ENCODE measurements at places on chromosomes 1 and 21.

- DNase-seq: no peak
Measured at GRCh38 chr1:219189021-219189824, 15.5 kb downstream of the LYPLAL1 start.

DNA sequence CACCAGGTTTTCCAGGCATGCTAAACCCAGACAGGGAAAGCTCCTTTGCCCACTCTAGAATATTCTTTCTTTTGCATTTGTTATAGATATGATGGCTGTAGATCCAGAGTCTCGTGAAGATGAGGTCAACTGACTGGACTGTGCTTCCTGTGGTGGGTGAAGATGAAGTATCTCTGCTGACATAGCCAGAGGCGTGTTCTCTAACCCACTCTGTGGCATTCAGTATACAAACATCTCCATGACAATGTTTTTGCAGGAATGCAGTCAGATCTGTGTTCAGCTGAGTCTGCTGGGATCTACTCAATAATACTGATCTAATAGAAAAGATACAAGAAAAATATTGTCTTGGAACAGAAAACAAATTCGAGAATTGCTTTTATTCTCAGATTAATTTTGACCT lies 11.3 kb downstream of the RWDD2B start:
- no peak for DNase-seq

DNA sequence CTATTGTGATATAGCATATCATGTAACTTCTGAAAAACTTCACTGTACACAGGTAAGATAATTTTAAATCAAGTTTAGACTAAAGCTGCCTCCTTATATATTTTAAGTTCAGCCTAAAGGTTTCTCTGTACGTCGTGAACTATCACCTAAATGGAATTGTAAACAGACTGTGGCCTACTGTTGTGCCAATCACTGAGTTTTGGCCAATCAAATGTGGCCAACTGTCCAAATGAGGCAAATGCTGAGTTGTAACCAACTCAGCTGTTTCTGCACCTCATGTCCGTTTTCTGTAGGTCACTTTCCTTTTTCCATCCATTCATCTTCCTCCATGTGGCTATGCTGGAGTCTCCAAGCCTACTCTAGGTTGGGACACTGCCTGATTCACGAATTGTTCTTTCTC lies 63.7 kb upstream of the ST6GALNAC3 start:
- no peak for DNase-seq

- DNase-seq: no peak
Measured at GRCh38 chr21:33007747-33008146, 18.0 kb upstream of the OLIG2 start.

DNA sequence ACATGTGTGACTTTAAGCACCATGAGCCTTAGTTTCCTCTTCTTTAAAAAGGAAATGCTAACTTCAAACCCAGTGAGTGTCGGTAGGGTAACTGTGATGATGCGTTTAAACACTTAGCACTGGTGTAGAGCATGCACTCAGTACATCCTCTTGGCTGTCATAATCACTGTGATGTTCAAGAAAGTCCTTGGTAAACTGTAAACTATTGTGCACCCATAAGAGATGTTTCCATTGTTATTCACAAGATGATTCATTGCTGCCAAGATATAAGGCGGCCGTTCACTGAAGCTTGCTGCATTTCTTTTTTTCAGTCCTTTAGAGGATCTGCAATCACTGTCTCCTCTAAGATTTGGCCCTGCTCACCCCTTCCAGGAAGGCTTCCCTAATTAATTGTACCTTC lies 61.8 kb upstream of the DAB1 start:
- DNase-seq: no peak

- no peak for DNase-seq
Measured at GRCh38 chr1:7705048-7705907, 65.8 kb upstream of the VAMP3 start.

DNA sequence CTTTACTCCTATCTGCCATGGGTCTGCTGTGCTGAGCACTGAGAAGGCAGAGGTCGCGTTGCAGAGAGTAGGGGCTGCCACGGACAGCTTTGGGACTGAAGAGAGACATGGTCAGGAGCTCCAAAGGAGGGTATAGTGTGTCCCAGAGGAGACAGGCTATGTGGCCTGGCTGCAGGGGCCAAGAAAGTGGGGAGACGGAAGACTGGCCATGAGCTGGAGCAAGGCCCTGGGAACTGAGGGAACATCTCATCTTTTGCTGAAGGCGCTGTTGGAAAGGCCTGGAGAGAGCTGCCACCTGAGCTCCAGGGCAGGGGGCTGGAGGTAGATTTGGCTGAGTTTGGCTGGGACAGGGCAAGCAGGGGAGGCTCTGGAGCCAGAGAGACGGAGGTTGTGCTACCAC lies 55.8 kb upstream of the AJAP1 start:
- DNase-seq: no peak

GRCh38 chr1:32013386-32014198 lies at the start of gene KHDRBS1:
KHDRBS1 (plus strand) TSS chr1:32013868; CDS start chr1:32013996, 128 bp downstream.
- peak; percentile 99 for DNase-seq

DNA sequence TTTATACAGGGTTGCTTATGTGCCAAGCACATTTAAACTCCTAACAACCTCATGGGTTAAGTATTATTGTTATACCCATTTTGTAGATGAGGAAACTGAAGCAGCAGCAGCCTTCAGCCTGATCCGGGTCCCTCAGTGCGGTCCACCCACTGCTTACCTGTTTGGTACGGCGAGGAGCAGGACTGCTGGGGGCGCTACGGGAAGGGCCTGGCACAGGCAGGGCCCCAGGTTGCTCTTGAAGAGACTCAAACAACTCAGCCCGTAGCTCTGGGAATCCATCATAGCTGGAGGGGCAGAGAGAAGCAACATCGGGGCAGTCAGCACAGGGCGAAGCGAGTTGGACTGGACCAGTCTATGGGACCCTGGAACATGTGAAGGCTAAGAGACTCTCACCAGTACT lies 9.2 kb downstream of the DENND4B start:
- DNase-seq: no peak

DNA sequence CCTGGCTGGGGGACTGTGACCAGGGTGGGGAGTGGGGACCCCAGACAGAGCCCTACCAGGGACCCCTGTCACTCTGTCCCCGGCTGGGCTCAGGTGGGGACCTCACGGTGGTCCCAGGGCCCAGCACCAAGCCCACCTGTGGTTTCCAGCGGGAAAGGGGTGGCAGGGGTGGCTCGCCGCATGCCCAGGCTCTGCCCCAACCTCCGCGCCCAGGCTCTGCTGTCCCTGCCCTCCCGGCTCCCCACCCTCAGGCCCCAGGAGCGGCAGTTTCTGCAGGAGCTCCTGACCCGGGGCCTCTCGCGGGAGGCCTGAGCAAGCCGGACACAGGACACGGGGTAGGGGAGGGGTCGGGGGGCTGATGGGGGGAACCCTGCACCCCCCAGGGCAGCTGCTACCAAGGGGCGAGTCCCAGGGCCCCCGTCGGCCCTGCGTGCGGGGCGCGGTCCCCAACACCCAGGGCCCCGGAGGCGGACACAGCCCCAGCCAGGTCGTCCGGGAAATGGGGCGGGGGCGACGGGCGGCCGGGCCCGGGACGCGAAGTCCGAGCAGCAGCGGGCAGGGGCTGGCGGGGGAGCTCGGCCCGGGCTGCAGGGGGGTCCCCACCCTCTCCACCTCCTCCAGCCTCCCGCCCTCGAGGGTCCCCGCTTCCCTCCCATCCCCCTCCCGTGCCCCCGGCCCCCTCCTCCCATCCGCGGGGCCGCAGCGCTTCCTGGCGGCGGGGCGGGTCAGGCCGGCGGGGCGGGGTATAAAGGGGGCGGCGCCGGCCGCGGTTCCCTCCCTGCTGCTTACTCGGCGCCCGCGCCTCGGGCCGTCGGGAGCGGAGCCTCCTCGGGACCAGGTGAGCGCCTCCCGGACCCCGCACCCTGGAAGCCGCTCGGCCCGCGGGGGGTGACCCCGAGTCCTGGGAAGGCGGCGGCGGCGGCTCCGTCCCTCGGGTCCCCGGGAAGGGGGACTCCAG lies at the start of gene COL6A2:
Gene COL6A2 (plus strand): TSS at position 777 of the 958 bp plus-strand sequence.
- peak; percentile 39 for DNase-seq

GRCh38 chr1:226731257-226731893 lies 7.7 kb downstream of the ITPKB start:
- no peak for DNase-seq

DNA sequence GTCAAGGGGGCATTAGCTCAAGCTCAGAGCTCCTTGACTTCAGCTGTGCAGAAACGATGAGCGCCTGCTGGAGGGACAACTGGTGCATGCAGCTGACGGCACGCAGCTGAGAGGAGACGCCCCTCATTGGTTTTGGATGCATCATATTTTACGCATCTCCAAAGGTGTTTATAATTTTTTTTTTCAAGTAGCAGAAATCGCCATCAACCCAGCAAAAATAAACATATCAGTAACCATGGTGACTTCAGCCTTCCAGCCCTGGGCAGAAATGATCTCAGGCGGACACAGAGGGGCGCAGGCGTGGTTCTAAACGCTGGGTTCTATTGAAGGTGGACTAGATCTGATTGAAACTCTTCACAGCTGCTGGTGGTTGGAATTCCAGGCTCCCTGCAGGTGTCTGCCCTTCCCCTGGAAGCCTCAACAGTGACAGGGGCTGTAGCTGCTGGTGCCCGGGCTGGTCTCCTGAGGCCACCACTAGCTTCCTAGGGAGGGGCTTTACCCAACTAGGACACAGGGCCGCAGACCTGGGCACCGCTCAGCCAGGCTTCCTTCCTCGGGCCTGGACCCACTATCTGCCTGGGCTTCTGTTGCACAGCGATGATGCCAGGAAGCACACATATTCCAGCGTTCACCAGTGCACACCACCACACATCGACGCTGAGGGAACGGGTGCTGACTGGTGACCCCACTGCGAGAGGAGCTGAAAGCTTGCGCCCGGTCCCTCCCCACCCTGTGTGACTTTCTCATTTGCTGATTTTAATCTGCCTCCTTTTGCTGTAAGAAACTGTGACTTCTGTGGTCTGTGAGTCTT lies 63.7 kb upstream of the ABCG1 start:
- no peak for DNase-seq
